ENCODE measurements at places on chromosomes 12 and 14.

DNA sequence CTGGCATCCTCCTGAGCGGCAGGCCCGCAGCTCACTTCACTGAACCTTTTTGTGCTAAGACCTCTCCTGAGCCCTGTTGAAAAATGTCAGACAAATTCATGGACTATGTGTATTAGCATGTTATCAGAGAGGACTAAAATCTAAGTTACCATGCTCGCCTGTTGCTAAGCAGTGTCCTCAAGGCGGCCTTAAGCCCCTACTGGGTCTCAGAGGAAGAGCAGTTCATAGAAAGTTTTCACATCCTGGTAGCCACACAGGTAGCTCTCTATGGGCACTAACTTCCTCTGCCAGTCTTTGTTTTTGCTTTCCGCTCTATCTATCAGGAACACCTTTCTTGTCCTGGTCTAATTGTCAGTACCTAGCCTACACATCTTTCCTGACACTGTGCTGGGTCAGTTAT lies 306.6 kb upstream of the MIS18BP1 start:
- DNase-seq, result no peak

DNA sequence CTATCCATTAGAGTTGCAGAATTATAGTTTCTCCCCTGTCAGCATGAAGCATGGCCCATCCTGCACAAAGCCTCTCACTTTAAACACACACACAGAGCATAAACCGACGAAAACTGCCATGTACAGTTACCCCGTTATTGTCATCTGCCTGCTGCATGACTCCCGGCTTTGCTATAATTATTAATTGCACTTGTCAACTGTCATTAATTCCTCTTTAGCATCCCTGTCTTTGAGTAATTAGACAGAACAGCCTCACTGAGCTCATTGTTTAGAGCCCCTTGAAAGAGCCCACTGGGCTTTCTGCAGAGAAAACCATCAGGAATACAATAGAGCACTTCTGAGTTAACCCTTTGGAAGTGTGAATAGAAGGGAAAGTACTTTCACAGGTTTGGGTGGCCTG lies 307.2 kb upstream of the SOX5 start:
- no peak for DNase-seq

DNA sequence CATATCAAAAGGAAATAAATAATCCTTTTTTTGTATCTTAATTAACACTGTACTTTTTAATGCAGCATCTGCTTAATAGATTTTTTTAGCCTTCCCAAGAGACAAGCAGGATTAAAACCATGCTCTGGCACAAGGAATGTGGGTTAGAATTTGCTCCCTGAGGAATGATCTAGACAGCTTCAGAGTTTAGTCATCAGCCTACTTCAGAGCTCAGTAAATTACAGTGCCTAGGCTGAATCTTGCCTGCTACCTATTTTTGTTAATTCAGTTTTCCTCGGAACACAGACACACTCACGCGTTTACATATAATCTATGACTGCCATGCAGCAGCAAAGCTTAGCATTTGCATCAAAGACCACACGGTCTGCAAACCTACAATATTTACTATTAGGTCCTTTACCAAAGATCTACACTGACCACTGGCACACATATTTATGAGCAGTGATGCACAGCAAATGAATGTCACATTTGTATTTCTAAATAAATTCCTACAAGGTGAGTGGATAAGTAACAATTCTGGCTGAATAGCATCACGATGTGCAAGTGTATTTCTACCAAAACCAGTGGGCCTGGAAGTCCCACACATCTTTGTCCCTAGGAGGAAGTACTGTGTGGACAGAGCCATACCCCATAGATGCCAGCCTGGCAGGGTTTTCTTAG lies 309.8 kb upstream of the TMEM132C start:
- no peak for DNase-seq

GRCh38 chr12:96121271-96121711 lies 72.9 kb upstream of the ELK3 start:
- no peak for DNase-seq

DNA sequence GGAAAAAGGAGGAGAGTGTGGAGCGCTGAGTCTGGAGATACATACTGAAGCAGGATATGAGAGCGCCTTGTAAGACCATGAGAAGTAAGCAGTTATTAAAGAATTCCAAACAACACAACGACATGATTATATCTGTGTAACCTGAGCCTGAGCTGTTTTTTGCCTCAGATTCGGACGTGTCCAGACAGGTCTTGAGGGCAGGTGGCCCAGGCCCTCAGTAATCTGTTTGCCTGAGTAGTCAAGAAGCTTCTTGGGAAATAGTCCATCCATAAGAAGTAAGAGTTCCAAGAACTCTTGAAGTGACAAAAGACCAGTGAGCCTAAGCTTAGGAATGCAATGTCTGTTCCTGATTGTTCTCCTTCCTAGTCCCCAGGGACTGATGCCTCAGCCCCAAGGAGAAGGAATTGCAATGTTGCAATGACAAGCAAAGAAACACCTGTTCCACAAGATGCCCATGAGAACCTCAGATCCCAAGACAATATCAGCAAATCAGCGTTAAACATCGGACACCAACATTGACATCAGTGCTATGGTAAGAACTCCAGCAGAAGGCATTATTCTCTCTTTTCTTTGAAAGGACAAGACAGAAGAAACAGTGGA lies 34.7 kb upstream of the ADAMTS20 start:
- DNase-seq, result no peak

DNA sequence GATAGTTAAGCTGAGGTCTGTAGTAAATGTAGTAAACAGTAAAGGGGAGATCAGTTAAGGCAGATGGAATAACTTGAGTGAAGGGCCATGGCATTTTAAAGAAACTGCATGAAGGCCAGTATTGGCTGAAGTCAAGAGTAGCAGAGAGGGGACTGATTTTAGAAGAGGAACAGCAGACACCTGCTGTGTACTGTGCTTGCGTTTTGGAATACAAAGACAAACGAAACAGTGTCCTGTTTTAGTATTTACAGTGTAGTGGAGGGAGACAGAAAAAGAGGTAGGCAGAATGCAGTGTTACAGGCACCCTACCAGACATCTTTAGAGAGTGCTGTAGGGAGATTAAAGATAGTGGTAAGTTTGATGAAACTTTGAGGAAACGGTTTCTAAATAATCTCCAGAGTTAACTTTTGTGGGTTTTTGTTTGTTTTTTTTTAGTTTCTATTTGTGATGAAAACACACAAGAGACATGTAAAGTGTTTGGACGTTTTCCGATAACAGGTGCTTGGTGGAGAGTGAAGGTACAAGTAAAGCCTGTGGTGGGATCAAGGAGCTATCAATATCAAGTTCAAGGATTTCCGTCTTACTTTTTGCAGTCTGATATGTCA lies 2.1 kb downstream of the HELB start:
- DNase-seq, result no peak

DNA sequence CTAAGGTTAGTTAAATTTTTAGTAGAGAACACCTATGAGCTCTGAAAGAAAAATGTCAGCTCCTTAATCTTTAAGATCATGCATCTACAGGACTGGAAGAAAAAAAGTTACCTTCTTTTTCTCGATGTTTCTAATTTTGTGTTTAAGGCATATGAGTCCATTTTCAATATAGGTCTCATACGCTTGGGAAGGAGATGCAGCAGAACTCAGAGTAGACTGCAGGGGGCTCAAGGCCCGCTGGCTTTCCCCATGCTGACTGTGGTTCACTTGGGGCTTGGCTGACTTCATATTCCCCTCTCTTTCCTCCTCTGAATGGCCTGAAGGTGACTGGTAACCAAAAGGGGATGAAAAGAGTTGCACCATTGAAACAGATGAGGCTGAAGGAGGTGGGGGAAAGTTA lies 1.5 kb downstream of the CAPRIN2 start:
- DNase-seq, result no peak

DNA sequence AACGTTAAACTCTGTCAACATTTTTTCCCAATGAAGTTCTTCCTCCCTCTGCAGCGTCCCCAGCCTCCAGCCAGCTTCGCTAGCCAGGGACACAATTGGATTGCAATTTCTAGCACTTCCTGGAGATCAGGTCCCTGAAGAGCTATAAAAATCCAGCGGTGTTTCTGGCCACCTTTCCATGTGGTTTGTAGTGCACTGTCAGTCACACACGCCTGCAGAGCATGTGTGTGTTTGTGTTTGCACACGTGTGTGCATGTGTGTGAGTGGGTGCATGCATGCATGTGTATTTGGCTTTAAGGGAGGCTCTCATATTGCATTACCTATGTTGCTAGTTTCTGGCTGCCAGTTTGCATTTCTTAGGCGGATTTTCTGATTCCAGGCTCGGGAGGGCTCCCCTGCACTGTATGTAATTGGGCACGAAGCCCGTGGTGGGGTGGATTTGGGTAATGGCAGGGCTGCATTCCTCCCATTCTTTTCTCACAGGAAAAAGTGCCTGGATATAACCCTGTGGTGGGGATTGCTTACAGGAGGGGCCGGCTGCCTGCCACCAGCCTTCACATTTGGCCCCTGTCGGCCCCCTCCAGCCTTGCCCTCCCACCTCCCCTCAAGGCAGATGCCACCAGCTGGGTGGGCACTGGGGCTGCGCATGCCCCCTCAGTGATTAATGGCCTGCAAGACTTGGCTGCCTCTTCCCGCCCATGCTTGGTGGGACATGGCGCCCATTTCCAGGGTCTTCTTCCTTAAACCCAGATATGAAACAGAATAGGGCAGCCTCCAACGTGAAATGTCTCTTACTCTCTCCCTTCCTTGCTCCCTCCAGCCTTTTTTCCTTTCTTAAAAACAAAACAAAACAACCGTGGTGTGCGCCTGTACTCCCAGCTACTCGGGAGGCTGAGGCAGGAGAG lies 74.0 kb downstream of the TSPAN9 start:
- DNase-seq, result no peak

DNA sequence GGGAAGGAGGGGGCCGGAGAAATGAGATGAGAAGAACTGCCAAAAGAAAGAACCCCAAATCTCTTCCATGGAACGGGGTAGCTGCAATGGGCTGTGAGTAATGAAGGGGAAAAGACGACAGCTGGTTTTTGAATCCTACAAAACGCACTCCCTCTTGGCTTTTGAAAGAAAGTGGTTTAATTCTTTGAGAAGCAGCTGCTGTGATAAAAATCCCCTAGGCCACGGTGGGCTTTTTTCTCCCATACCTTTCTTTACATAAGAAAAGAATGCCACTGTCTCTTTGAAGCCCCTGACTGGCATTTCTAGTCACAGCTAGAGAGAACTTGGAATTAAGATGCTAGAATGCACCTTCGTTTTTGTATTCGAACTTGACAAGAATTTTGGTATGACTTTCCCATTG lies 486.1 kb downstream of the GLT1D1 start:
- no peak for DNase-seq

- no peak for DNase-seq
Measured at GRCh38 chr14:75277008-75277814, 1.4 kb upstream of the FOS start.

GRCh38 chr14:52021957-52022600 lies 32.7 kb downstream of the RTRAF start:
- no peak for DNase-seq

GRCh38 chr12:98883231-98883630 lies 238.1 kb downstream of the APAF1 start:
- no peak for DNase-seq

DNA sequence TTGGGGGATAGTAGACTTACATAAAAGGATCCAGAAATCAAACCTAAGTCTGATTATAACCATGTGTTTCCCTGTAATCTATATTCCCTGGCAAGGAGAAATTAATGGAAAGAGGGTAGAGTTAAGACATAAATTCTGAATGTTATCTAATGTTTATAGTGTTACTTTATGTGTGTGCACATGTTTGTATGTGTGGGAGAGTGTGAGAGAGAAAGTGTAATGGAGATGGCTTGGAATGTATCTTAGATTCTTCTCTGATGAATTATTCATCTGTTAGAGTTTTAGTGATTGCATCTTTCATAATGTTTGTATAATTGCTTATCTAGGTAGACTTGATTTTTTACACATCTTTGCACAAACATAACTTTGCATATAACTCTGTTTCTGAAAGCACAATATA lies 490.9 kb downstream of the FLRT2 start:
- no peak for DNase-seq

- no peak for DNase-seq
Measured at GRCh38 chr12:4069670-4070010, 196.4 kb upstream of the PARP11 start.

DNA sequence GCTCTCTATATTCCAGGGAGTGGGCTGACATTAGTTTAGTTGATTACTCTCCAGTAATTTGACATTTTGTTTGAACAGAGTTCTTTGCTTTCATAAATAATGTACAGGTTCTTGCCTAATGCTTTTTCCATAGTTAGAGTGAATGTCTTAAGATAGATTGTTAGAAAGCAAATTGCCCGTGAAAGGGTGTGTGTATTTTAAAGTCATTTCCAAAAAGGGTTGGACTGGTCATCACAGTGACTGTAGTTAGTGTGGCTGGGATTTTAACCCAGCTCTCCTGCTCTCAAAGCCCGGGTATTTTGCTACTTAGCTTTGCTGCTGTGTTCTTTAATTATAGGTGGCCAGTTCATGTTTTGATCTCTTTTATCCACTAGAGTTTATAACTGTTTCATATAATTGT lies 74.2 kb downstream of the DNAH10 start:
- no peak for DNase-seq

- no peak for DNase-seq
Measured at GRCh38 chr12:98737322-98737712, 92.2 kb downstream of the APAF1 start.

- DNase-seq, result no peak
Measured at GRCh38 chr12:1328391-1328790, 266.0 kb downstream of the FBXL14 start.

DNA sequence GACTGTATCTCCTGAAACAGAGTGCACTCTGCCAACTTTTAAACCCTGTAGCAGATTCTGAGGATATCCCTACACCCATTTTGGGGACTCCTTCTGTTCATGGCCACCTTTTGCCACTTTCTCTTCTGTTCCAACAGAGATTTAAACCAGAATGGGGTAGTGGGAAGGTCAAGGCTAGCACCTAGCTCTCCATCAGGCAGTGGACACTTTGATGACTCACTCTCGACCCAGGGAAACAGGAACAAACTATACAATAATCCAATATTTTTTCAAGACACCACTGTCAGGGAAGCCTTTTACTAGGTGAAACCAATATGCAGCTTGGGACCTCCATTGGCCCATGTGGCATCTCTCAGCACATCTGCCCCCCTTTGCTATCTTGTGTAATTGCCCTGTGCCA lies 103.6 kb downstream of the DAAM1 start:
- no peak for DNase-seq

DNA sequence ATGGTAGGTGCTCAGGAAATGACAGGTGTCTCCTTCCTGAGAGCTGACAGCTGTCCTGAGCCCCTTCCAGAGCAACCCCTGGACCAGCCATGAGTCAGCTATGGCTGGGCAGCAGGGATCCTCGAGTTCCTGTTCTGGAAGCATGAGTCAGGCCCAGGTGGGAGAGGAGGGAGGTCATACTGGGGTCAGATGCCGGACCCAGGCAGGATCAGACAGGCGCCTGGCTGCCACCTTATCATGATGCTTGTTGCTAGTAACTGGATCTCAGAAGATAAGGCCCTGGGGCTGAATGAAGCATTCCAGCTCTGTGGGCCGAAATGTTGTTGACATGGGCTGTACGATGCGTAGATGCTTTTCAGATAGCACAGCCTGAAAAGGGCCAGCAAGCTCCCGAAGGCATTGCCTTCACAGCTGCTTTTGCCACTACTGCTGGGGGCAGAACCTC lies 17.4 kb upstream of the KRT7 start:
- DNase-seq, result no peak

GRCh38 chr14:22225516-22226140 lies 363.4 kb downstream of the DAD1 start:
- DNase-seq, result no peak

Measured in NCI-H1436 treated with DMSO at 0.1 percent for 48 hours (cell line).